Right lung (tissue), 10 donors: ENCODE measurements at places on chromosomes 5 and 9. TPM values are rescaled to one million over a fixed set of nuclear protein-coding genes. Genes with fewer than 3 reads are reported as not detected.

The HMMR gene
- 9.6 TPM for polyA plus RNA-seq

The TBC1D9B gene
- polyA plus RNA-seq: 96.5 TPM

The PRKACG gene
- polyA plus RNA-seq: not detected

The ADAMTS19 gene
- 0.56 TPM for polyA plus RNA-seq

The ACER2 gene
- 3.6 TPM for polyA plus RNA-seq

The MLANA gene
- 1.3 TPM for polyA plus RNA-seq

The ZBTB34 gene
- 17.4 TPM for polyA plus RNA-seq

The PRRT1B gene
- polyA plus RNA-seq: 9.0 TPM

The N4BP3 gene
- 12.2 TPM for polyA plus RNA-seq

The IL4 gene
- not detected for polyA plus RNA-seq

The LHX3 gene
- not detected for polyA plus RNA-seq

The SLC6A7 gene
- polyA plus RNA-seq: 0.04 TPM

The IFNA1 gene
- not detected for polyA plus RNA-seq

The SPINK4 gene
- not detected for polyA plus RNA-seq

The CFAP90 gene
- polyA plus RNA-seq: 7.1 TPM

The ALAD gene
- 48.4 TPM for polyA plus RNA-seq

The CRHBP gene
- polyA plus RNA-seq: 0.22 TPM

The LSM11 gene
- 7.5 TPM for polyA plus RNA-seq

The PCBD2 gene
- 14.5 TPM for polyA plus RNA-seq

The SLC36A2 gene
- not detected for polyA plus RNA-seq

The INSL4 gene
- not detected for polyA plus RNA-seq

The KLF4 gene
- 45.6 TPM for polyA plus RNA-seq

The SLC36A3 gene
- not detected for polyA plus RNA-seq

The LCN1 gene
- polyA plus RNA-seq: not detected

The TRAF1 gene
- polyA plus RNA-seq: 7.0 TPM

The MEIKIN gene
- polyA plus RNA-seq: not detected

The HSPB3 gene
- not detected for polyA plus RNA-seq

The CDO1 gene
- polyA plus RNA-seq: 85.1 TPM

The MARVELD2 gene
- polyA plus RNA-seq: 19.0 TPM

The GFI1B gene
- 1.3 TPM for polyA plus RNA-seq

The IFNE gene
- 0.55 TPM for polyA plus RNA-seq

The NADK2 gene
- polyA plus RNA-seq: 55.1 TPM

The DND1 gene
- not detected for polyA plus RNA-seq

The BTNL3 gene
- not detected for polyA plus RNA-seq

The HINT2 gene
- polyA plus RNA-seq: 33.5 TPM

The FOXD4 gene
- 0.52 TPM for polyA plus RNA-seq

The PCDHGC3 gene
- 137 TPM for polyA plus RNA-seq

The SPINK7 gene
- polyA plus RNA-seq: 0.33 TPM

The IFNK gene
- not detected for polyA plus RNA-seq

The TAS2R1 gene
- polyA plus RNA-seq: not detected

The TMOD1 gene
- 1.6 TPM for polyA plus RNA-seq

The TAF11L10 gene
- polyA plus RNA-seq: not detected

The C9orf50 gene
- polyA plus RNA-seq: 0.52 TPM

The SCGB3A2 gene
- polyA plus RNA-seq: 1,303 TPM

The SLC6A19 gene
- polyA plus RNA-seq: not detected

The HCN1 gene
- polyA plus RNA-seq: 0.31 TPM

The OR1J1 gene
- polyA plus RNA-seq: not detected

The IL13 gene
- polyA plus RNA-seq: not detected

The GGTA1 gene
- 9.2 TPM for polyA plus RNA-seq

The GRIA1 gene
- polyA plus RNA-seq: 9.5 TPM

The DMGDH gene
- 1.4 TPM for polyA plus RNA-seq
